ENCODE measurements at places on chromosomes 1 and 21.

- DNase-seq = no peak
Observed at GRCh38 chr1:117633068-117633345, 27.2 kb downstream of the TENT5C start.

- DNase-seq = no peak
Observed at GRCh38 chr1:35122311-35122710, 43.1 kb downstream of the ZMYM1 start.

DNA sequence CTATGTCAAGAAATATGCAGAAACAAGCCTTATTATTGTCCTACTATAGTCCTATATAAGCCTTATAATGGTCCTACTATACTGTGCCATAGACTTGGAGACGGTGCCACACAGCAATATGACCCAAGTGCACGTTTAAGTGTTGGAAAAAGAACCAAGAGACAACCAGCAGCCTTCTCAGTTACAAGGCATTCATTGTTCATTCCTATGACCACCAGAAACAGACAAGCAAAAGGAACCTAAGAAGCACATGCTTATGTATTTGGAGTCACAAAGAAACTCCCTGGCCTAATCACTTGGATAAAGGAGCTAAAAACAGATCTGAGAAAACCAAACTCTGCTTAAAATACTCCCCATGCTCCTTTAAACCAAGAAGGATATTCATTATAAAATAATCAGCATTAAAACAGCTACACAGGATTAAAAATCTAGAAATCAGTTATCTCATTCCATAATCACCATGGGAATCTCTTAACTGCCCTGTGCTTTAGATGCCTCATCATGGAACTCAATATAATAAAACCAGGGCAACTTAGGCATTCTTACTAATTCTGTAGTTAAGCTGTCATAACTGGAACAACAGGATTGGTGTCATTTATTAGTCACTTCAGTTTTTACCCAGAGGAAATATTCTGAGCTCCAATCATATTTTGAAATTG, 7.0 kb downstream of the COLGALT2 start:
- no peak for DNase-seq

- DNase-seq = no peak
Observed at GRCh38 chr1:67018574-67018973, 35.4 kb downstream of the SLC35D1 start.

GRCh38 chr1:61953076-61953789, 211.0 kb downstream of the PATJ start:
- DNase-seq = no peak

DNA sequence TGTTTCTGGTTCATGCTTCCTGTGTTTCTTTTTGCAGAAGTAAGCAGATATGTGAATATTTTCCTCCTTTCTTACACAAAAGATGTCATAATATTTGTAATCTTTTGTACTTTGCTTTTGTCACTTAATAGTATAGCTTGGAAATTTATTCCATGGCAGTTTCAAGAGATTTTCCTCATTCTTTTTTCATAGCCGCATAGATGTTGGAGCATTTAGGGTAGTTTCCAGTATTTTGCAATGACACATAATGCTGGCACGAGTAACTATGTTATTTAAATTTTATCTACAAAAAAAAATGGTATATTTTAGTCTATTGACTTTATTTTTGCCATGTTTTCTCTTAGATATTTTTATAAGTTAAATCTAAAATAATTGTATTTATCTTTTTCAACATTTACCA, 40.7 kb downstream of the AGO3 start:
- DNase-seq = no peak

DNA sequence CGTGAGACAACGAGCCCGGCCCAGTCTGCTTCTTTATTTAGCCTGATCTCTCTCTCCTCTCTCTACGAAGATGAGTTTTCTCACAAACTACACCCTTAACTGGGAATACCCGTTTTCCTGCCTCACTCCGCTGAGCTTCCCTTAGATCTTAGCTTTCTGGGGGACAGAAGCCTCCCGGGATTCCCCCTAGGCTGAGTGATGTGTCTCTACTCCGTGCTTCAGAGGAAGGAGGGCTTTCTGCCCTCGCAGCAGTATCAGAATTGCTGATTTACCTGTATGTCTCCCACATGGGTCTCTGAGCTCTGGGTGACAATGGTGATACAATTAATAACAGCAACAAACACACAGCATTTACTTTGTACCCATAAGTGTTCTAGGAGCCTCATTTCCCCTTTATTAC, 1.0 kb downstream of the ZBTB17 start:
- no peak for DNase-seq

- peak; percentile 46 for DNase-seq
Observed at GRCh38 chr1:162994921-162995320, 74.2 kb upstream of the RGS4 start.

GRCh38 chr1:76942549-76942948, 75.3 kb downstream of the ST6GALNAC5 start:
- peak; percentile 58 for DNase-seq

- no peak for DNase-seq
Observed at GRCh38 chr1:14392859-14393365, 205.6 kb upstream of the KAZN start.

DNA sequence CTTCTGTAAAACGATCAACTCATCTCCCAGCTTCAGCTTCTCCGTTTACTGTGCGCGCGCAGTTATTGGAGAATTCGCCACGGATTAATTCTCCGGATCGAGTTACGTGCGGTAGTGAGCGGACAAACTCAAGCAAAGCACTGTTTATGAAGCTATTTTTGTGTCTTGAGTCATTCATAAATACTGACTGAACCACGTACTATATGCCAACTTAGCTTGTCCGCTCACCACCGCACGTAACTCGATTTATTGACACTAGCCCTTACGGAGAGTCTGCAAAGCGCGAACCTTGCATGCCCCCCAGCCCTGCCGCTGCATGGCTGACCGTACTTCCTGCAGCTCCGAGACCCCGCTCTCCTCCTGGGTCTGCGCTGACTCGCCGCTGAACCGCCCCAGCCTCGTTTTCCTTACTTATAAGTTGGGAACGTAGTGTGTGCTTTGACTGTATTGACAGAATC, 773 bp downstream of the CHD1L start:
- DNase-seq = no peak

DNA sequence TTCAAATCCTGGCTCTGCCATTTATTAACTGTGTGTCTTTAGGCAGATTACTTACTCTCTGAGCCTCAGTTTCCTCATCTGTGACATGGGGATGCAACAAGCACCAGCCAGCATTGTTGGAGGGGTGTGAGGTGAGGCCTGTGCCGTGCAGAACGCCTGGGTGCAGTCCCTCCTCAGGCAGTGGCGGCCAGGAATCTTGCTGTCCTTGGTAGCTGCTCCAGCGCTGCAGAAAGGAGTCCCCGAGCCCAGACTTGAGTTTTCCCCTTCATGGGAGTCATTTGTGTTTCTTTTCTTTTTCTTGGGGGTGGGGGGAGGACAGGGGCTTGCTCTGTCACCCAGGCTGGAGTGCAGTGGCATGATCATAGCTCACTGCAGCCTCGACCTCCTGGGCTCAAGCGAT, 46.6 kb downstream of the DISP3 start:
- no peak for DNase-seq

- DNase-seq = no peak
Observed at GRCh38 chr1:185432948-185433347, 115.9 kb upstream of the IVNS1ABP start.

- no peak for DNase-seq
Observed at GRCh38 chr1:243792891-243793290, 57.2 kb downstream of the AKT3 start.

DNA sequence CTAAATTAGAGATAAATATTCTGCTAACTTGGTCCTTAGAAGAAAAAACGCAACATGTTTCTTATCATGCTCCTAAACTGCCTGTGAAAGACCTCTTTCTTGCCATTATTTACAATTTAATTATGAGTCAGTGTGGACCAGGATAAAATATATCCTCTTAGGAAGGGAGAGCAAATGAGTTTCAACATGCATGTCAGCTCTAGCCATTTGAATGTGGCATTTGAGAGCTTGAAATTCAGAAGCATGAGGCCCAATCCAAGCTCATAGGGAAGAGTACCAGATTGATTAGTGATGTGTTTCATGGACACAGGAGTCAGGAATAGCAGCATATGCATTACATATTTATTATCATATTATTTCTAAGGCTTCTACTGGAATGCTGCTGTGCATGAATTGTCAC, 39.3 kb downstream of the TBX15 start:
- no peak for DNase-seq

GRCh38 chr1:8155528-8156186, 129.5 kb upstream of the ERRFI1 start:
- peak; percentile 77 for DNase-seq

DNA sequence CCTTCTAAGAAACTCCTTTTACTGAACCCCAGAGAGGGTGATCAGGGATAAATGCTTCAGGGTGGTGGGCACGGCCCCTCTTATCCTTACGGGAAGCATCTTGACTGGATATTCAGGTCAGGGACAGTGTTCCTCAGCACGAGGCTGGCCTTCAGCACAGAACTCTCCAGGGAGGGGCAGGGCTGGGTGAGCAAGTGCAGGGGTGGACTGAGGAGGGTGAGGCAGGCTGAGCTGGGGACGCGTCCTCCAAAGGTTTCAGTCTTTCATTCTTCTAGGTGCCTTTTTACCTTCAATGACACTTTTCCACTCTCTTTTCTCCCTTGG, 52.3 kb downstream of the RASSF5 start:
- no peak for DNase-seq

DNA sequence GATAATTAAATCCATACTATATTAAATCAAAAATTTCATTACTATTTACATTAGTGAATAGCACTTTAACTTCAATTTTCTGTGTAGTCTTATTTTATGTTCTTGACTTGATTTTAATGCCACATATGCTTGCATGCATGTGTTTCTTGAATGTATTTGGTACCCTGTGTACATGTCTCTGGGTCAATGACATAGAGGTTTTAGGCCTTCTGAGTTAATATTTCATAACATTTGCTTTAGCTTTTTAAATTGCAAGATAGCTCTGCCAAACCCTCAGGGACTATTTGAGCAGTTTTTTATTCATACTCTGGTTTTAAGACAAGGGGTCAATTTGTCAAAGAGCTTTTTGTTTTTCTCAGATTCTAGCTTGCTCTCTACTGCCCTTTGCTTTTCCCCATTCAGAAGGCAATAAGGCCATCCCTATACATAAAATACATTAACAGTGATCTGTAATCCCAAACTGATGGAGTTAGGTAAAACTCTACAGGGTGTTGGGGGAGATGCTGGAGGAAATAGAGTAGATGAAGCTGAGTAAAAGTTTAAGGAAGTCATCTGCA, 5.0 kb downstream of the MLLT11 start:
- no peak for DNase-seq

DNA sequence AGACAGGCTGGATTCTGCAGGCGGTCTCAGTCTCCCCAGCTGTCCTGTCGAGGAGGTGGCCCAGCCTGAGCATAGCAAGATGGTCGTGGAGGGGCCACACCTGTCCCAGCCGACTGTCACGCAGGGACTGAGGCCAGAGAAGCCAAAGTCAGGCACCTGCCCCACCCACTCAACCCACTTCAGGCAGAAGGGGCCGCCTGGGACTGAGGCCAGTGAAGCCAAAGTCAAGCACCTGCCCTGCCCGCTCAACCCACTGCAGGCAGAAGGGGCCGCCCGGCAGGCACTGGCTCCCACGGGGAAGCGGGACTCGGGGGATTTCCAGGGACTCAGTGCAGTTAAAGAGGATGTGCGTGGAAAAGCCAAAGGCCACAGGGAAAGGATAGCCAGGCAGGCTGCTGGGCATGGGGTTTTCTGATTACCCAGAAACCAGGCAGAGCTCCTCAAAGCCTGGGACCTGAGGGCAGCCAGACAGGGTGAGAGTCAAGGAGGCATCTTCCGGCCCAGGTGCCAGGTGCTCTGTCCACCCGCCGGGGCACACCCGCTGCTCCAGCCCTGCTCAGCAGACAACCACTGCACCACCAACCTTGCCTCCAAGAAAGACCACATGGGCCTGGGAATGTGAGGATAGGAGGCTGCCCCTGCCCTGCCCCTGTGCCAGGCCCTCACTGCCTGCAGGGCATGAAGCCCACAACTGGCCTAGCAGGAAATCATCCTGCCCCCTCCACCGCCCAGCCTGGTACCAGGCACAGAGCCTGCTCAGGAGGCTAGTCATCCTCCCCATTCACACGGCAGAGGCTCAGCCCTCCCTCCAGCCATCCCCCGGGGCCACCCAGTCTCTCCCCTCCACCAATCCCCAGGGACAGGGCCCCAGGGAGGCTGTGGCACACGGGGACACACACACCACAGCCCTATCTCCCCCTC, 41.0 kb downstream of the MEGF6 start:
- DNase-seq = no peak

- no peak for DNase-seq
Observed at GRCh38 chr1:118948351-118948750, 39.8 kb downstream of the TBX15 start.

GRCh38 chr1:44521378-44522080, 116.5 kb downstream of the RNF220 start:
- no peak for DNase-seq

GRCh38 chr1:152003846-152004442, 10.3 kb upstream of the S100A10 start:
- DNase-seq = no peak
